ENCODE measurements at places on chromosomes 2 and 18.

GRCh38 chr18:12911025-12911928 lies 27.2 kb upstream of the PTPN2 start:
- no peak for DNase-seq

DNA sequence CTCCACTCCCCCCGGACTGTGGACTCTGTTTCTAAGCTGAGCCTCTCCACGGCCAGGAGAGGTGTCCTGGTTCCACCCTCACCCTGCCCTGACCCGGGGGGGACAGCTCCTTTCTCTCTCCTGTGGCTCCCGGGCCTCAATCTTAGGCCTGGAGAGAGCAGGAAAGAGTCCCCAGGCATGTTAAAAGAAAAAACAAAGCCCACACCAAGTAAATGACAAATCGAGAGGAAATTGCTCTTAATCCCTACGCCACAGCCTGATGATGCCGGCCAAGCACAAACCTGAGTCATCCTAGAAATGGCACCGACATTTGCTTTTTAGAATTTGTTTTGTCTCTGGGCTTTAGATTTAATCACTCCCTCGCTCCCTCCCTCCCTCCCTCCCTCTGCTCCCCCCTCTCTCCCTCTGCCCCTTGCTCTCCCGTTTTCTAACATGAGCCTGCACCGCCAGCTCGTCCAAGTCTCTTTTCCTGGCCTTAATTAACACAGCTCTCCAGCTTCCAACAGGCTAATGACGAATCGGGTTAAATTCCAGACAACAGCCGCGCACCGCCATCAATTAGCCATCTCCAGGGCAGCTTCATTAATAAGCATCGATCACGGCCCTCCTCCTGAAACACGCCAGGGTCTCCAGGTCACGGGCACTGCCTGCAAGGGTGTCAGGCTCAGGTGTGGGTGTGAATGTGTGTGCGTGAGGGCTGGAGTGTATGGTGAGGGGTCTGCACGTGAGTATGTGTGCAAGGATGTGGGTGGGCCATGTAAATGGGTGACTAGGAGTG lies 230.8 kb downstream of the CELF4 start:
- no peak for DNase-seq

- DNase-seq, result no peak
Observed at GRCh38 chr18:62418258-62418657, 93.1 kb downstream of the TNFRSF11A start.

DNA sequence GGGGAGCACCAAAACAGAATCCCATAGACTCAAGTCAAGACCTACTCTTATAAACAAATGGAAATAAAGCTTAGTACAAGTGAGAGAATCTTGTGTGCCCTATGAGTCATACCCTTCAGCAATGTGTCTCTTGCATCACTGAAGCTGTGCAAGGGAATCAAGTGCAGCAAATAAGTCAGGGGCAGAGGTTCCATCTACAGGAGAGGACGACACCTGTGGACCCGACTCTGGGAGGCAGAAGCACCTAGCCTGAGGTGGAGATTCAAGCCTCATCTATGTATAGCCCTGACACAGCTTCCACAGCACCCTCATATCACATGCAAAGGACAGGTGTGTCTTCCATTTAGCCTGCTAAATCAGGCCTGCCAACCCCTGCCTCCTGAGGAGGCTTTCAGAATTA lies 298.2 kb downstream of the CNTNAP5 start:
- DNase-seq, result no peak

Data from DMS79 (cell line).